Right ventricle myocardium inferior (tissue), 1 donor: ENCODE measurements at places on chromosomes 6 and 20. TPM values are rescaled to one million over a fixed set of nuclear protein-coding genes. Genes with fewer than 3 reads are reported as not detected.

Gene GTPBP2
- total RNA-seq = 23.9 TPM

Gene SLC26A8
- not detected for total RNA-seq

Gene COL21A1
- total RNA-seq = 20.0 TPM

Gene TLDC2
- total RNA-seq = not detected

Gene HSPA12B
- 17.5 TPM for total RNA-seq

Gene FRMD1
- 0.41 TPM for total RNA-seq

DNA sequence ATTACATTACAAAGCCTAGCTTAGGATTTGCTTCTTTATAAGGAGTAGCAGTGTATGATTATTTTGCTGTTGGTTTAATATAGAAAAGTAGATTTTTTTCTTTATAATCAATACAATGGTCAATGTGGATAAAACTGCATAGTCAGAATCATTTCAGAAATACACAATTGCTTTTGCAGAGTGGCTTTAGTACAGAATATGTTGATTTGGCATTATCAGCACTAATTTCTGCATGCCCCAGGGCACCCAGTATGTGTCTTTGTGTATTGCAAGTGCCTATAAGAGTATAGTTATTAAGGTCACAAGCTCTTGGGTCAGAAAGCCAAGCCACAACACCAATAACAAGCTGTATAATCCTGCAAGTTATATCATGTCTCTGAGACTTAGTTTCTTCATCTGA, 258.4 kb downstream of the PLCB1 start:
- DNase-seq = no peak

GRCh38 chr20:12902992-12903391, 105.8 kb upstream of the SPTLC3 start:
- DNase-seq = no peak

DNA sequence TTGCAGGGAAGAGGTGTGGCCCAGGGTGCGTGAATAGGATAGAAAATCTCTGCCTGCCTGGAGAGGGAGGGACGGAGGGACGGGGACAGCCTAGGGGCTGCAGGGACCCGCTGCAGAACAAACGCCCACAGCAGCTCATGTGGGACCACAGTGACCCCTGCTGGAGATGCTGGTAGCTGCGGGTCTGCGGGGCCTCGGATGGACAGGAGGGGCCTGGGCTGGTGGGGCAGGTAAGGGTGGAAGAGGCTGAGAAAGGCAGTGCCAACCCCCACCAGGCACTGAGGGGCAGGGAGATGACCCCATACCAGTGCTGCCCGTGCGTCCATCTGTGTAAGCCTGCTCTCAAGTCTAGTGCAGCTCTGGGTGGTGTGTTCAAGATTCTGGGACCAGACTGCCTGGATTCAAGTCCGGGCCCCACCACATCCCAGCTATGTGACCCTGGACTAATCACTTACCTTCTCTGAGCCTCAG, 39.4 kb downstream of the KIAA1755 start:
- peak; percentile 81 for DNase-seq

DNA sequence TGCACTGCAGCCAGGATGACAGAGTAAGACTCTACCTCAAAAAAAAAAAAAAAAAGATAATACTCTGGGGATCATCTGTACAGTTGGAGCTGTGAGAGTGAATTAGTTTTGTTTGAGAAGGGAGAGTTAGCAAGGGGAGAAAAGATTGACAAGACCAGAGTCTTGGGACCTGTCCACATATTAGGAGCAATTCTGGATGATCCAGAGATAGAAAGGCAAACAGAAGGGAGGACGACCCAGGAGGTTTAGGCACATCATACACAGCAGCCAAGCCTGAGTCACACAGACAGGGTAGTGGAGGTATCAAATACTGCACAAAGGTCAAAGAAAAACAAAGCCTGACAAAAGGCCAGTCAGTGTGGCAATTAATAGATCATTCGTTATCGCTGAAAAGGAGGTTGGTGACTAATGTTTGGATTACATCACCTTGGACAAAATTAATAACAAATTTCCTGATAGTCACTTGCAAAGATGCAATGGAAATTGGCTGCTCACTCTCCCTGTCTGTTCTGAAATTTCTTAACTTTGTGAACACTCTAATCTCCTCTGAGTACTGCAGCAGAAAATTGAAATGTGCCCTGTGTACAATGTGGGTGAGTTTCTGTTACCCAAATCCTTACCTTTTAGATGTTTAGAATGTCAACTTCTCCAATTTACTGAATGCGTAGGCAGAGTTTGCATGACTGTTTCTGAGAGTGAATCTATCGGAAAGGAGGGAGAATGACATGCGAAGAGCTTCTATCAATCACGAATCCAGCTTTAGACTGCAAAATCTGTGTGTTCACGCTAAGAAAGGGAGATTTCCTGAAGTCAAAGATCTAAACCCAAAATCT, 105.4 kb downstream of the TSHZ2 start:
- DNase-seq = no peak

DNA sequence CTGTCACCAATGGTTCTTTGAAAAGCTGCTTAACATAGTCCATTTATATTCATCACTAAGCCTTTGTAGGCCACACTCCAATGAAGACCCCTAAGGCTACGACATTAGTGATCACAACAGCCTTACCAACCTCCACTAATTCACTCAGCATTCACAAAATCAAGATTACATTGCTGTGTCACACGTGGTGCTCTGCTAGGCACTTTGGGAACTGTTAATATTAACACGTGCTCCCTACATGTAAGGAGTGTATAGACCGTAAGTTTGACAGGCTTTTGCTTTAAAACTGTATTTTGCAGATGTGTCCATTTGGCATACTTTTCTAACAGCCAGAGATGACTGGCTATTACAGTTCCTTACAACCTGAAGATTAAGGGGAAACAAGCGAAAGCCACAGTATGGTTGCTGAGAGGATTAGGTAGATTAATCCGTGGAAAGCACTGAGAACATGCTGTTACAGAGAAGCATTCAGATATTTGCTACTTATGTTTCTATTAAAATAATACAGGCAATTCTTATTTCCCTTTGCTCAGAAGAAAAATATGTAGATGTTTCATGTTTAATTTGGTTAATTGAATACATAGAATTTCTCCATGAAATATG, 69.7 kb downstream of the SAMD3 start:
- no peak for DNase-seq

- no peak for DNase-seq
Measured at GRCh38 chr6:110322874-110323242, 35.3 kb downstream of the METTL24 start.

DNA sequence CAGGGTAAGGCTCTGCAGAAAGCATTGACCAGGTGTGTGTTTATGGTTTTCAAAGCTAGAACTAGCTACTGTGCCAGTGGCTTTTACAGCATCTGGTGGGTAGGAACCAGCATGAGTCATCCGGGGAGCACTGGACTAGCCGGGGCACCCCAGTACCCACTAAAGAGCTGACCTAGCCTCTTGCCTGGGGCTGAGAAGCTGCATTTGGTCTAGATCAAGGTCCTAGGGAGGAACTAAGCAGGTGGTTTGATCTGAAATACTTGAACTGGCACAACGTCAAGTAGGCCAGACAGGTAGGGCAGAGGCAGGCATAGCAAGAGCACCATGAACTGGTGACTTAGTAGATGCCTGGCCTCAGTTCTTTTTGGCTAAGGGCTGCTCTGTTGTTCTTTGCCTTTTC, 109.8 kb upstream of the PTPRK start:
- DNase-seq = no peak

DNA sequence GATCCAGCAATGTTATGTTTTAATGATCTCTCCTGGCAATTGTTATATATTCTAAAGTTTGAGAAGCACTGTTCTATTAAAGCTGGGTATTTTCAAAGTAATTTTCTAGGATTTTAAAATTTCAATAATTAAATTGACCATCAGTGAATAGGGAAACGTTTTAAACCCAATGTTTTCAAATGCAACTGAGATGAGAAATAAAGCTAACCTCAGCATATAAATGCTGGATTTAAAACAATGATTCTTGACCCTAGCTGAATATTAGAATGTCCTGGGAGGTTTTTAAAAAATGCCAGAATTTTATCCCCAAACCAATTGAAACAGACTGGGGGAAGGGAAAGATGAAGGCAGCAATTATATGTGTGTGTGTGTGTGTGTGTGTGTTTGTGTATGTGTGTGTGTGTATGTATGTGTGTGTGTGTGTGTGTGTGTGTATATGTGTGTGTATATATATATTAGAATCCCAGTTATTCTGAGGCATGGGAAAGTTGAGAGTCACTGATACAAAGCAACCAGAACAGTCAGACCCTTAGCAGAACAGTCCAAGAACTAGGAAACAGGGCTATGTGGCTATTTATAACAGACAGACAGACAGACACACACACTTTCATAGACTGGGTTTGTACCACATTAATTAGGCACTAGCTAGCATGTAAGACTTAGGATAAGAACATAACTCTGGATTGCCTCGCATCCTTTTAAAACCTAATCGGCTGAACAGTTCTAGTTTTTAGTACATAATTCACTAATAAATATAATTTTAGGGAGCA, 107.8 kb downstream of the MAN1A1 start:
- no peak for DNase-seq

GRCh38 chr6:56582236-56582635, 60.5 kb downstream of the DST start:
- no peak for DNase-seq

DNA sequence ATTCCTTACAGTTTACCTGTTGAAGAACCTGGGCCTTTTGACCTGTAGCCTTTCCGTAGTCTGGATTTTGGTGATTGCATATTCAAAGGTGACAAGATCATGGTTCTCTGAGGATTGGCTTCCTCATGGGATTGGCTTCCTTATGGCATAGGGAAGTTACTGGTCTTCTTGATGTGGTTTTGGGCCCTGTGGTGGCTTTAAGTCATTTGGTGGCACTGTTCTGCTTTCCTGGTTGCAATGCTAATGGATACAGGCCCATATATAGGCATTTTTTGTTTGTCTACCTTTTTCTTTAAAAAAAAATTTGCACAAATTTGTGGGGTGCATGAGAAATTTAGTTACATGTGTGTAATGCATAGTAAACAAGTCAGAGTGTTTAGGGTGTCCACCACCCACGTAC, 185.7 kb downstream of the CDKAL1 start:
- no peak for DNase-seq

DNA sequence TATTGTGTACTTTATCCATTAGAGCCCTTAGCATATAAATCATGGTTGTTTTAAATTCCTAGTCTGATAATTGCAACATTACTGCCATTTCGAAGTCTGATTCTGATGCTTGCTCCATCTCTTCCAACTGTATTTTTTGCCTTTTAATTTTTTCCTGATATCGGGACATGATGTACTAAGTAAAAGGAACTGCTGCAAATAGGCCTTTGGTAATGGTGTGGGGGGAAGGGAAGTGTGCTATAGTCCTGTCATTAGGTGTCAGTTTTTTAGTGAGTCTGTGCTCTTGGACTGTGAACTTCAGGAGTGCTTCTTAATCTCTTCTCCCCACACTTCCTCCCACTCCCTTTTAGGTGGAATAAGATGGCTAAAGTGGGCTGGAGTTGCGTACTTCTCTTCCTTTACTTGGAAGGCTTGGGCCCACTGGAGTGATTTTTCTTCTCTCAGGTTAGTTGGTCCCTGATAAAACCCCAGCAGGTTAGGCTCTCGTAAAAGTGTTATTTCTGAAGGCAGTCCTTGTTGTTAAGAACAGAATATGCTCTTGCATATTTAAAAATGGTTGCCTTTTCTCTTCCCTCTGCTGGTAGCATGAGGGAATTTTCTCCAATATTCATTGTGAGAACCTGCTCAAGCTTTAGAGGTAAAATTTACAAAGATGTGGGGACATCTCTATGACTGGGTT, 18.1 kb downstream of the STXBP5 start:
- no peak for DNase-seq

DNA sequence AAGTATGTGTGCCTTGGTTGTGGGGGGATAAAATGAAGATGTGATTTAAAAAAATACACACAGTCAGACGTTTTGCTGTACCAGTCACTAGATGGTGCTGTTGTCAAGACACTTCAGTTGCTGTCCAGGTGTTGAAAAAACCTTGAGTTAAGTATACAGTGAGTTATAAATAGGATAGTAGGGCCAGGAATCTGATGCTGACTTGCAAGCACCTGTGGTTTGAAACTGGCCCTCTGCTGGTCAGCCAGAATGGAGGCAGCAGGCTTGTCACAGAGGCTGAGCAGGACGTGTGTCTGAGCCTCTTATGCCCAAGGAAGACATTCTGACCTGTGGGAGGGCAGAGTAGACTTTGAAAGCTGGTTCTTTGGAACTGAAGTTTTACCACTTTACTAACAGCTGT, 27.8 kb downstream of the RNF8 start:
- DNase-seq = no peak

DNA sequence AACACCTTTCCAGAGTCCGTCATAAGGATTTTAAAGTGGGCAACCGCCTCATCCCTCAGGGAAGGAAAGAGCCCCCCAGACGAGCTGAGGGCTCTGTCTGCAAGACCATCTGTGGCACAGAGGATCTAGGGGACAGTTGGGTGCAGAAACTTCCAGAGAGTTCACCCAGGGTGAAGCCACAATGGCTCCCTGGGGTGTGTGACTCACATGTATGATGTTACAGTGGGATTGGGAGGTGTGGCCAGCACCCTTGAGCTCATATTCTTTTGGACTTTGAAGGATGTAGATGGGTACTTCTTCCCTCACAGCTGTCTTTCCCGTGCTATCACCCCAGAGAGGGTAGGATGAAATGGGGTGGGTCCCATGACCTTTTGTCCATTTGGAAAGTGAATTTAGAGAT, 95.5 kb downstream of the NCR2 start:
- no peak for DNase-seq

GRCh38 chr6:3405182-3405518, 51.7 kb downstream of the SLC22A23 start:
- DNase-seq = no peak

DNA sequence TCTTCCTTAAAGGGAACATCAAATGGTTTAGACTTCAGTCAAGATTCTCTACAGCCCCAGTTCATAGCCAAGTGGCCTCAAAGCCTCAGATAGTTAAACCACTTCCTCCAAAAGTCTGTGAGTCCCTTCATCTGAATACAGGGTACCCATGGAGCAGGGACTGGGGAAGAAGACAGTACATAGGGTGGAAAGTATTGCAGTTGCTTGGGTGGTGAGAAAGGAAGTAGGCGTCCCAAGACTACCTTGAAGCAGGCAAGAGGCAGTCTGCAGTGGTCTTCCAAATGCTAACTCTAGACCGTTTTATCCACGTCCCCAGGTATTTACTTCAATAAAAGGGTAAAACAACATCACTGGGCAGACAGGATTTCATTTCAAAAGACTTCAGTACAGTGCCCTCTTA, 2.0 kb downstream of the FYN start:
- no peak for DNase-seq

DNA sequence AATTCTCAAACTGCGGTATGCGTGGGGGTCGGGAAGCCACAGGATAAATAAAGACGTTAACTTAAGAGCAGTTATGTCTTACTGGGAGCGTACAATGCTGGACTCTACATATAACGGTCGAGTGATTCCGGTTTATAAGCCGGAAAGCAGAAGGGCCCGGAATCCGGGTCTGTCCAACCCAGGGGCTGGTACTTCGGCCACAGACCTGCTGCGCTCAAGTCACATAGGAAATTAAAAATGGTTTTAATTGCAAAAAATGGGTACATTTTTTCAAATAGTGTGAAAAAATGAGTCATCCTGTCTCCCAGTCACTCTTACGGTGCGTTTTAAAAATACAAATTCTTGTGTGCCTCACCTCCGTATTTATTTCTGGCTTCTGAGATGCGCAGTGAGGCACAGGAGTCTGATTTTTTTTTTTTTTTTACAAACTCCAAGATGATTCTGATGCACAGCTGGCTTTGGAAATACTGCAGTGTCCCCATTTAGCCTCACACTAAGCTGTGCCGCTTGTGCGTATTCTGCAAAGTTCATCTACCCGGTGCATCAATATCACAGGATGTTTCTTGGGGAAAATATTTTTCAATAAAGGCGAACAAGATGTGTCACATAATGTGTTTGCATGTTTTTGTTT, 1.0 kb downstream of the PCIF1 start:
- DNase-seq = no peak

GRCh38 chr6:9523462-9523861, 891.4 kb downstream of the TFAP2A start:
- DNase-seq = no peak
